ENCODE measurements at places on chromosomes 1 and 21.

DNA sequence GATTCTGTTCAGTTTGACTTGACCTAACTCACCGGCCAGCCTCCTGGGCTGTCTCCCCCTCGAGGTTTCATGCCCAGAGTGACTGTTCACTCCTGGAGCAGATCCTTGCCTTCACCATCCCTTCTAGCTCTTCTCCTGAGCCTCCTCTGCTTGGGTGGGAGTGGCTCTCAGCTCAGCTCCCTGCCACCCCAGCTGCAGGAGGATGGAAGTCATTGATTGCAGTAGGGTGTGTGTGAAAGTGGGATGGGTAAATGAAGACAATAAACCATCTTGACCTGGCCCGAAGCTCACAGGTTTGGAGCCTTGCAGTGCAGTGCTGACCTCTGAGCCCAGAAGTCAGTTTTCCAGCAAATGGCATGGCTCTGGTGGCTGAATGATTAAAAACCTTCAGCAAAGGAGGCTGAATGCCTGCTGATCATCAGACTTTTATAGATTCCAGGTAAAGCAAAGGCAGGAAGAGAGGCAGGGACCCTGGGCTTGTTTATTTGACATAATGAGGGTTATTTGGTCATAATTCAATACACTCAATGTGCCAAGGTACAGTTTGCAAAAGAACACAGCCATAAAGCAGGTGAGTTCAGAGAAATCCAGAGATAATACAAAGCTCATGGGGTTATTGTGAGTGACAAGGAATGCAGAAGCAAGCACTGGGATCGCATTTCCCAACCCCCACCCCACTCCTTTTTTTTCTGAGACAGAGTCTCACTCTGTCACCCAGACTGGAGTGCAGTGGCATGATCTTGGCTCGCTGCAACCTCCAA is 17.5 kb upstream of the TFF3 start:
- no peak for DNase-seq

GRCh38 chr1:211359876-211360275 is 33.2 kb downstream of the TRAF5 start:
- no peak for DNase-seq

DNA sequence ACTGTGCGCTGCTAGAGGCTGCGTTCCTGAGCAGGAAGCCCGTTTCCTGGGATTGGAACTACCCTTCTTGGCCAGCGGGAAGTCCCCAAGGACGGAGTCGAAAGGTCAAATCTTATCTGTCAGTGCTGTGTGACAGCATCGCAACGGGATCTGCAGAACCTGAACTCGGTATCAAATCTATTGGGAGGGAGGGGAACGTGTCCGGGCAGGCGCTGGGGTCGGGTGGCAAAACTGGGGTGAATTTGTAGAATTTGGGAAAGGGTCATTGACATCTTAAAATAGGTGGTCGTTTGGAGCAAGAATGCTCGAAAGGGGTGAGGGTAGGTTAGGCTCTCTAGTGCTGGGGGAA is 725 bp upstream of the ARPC5 start:
- DNase-seq, result no peak

DNA sequence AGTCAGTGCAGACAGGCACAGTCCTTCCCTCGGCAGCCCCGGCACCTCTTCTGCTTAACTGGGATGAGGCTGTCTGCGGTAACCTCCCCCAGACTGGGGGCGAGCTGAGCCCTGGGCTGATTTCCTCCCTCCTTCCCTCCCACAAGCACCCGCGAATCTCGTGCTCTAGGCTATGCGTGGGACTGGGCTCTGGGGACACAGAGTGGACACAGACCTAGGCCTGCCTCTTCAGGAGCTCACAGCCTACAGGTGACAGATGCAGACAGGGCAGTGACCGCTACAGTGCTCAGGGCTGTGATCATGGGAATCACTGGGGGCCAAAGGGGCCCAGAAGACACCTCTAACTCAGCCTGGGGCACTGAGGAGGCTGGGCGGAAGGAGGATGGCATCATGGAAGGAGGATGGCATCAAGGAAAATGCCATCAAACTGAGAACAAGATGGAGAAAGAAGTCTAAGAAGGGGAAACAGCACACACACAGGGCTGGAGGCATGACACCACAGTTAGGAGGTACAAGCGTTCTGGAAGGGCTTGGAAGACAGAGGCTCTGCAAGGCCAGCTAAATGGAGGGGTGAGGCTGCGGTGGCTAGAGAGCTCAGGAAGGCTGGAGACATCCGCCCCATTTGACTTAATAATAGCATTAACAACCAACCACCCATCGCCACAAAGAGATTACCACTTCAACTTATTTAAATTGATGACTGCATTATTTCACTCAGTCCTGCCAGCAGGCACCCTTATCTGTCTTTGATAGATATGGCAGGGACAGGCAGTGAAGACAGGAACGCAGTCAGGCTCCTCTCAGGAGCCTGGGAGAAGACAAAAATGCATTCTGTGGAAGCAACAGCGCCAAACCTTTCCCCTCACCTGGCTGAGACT is 4.2 kb downstream of the TTC39A start:
- no peak for DNase-seq

- DNase-seq, result no peak
These were observed 57.0 kb upstream of the RAVER2 start for GRCh38 chr1:64687725-64688327.

GRCh38 chr1:18811733-18812452 is 47.6 kb downstream of the TAS1R2 start:
- DNase-seq, result no peak

GRCh38 chr1:44483089-44483874 is 78.2 kb downstream of the RNF220 start:
- DNase-seq, result no peak

GRCh38 chr1:156813298-156813697 is 3.4 kb downstream of the SH2D2A start:
- DNase-seq, result no peak

GRCh38 chr1:163163881-163164582 is 38.7 kb downstream of the RGS5 start:
- DNase-seq, result no peak

- DNase-seq, result peak; percentile 42
These were observed 745 bp downstream of the MAGI3 start for GRCh38 chr1:113390871-113391648.

DNA sequence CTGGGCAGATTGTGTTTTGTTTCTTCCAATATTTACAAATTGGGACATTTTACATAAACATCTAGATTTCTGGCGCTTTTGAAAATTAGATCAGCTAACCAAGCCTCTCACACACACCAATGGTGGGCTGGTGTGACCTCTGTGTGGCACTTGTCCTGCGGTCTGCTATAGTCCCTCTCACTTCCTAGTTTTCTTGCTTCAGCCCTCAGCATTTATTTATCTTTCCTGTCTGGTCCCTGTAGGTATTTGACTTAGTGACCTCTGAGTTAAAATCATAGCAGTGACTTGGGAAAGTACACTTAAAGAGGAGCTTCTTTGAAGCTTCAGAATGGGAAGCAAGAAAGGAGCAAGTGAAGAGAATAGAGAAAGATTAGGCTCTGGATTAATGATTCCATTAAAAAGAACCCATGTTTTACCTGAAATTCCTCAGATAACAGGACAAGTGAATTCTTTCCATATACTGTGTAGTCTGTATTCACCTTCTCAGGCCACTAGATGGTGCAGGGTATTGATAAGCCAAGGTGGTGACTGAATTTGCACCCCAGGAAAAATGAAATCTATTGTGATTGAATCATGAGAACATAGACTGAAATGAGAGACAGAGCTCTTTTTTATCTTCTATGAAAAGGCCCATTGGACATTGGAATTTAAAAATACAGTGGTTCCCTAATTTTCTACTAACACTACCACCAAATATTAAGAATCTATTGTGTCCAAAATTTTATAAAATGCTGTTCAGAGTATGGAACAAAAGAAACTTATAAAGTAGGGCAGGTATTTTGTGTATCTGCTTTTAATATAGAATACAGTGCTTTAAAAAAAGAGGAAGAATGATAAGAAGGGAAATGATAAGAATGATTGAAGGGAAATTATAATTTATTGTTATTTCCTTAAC is 7.1 kb upstream of the DIPK1A start:
- peak; percentile 61 for DNase-seq

- peak; percentile 83 for DNase-seq
These were observed 155.7 kb downstream of the TNFSF18 start for GRCh38 chr1:172895050-172895460.

GRCh38 chr1:221394011-221394544 is 347.8 kb downstream of the DUSP10 start:
- DNase-seq, result no peak

DNA sequence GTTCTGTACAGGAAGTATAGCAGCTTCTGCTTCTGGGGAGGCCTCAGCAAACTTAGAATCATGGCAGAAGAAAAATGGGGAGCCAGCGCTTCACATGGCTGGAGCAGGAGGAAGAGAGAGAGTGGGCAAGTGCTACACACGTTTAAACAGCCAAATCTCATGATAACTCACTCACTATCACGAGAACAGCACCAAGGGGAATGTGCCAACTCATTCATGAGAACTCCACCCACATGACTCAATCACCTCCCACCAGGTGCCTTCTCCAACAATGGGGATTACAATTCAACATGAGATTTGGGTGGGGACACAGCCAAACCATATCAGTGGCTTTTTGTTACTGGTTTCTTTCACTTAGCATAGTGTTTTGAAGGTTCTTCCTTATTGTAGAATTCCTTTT is 138.6 kb downstream of the SYT14 start:
- no peak for DNase-seq

DNA sequence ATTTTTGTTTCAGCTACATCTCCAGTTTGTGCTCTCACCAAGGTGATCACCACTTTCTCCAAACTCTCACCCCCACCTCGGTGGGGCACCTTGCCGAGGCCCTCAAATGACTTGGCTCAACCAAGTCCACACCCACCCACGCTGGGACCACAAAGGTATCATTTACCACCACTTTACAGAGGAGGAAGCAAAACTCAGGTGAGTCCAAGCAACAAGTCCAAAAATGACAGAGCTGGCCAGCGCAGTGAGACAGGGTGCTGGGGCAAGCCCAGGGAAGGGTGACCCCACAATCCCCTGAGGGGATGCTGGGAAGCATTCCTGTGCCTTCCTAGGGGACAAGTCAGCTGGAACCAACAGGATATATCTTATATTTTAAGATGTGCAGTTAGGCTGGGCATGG is 24.7 kb downstream of the SSBP3 start:
- DNase-seq, result no peak

- peak; percentile 83 for DNase-seq
These were observed 36.5 kb upstream of the TRAPPC10 start for GRCh38 chr21:43975469-43976098.

DNA sequence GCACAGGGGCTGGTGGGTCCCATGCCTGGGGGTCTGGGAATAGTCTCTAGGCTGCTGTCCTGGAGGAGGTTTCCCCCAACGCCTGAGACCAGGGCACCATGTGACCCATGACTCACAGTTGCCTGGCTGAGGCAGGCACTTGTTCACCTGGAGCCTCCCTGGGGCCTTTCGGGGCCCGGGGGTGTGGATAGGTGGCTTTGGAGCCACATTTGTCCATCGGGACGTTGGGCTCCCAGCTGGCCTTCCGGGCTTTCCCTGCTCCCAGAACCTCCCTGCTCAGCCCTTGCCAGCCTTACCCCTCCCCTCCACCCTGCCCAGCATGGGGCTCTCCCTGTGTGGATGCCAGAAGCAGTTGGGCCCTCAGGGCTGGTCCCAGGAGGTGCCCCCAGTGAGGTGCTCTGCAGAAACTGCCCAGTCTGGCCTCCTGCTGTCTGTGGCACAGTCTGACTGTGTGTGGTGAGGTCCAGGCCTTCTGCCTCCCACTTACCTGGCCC is 14.2 kb downstream of the COL6A1 start:
- no peak for DNase-seq

DNA sequence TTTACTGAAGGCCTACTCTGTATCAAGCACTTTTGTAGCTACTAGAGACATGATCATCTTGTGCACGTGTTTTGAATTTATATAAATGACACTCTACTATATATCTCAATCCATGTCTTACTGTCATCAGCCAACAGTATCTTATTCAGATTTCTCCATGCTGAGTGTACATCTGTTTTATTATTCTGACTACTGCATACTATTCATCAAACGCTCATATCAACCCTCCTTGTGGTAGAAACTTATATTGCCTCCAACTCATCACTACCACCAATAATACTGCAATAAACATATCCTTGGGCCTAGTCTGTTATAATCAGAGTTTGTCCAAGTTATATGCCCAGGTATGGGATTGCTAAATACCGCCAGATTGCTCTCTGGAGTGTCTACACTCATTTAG is 81.6 kb upstream of the IRF2BP2 start:
- DNase-seq, result no peak

DNA sequence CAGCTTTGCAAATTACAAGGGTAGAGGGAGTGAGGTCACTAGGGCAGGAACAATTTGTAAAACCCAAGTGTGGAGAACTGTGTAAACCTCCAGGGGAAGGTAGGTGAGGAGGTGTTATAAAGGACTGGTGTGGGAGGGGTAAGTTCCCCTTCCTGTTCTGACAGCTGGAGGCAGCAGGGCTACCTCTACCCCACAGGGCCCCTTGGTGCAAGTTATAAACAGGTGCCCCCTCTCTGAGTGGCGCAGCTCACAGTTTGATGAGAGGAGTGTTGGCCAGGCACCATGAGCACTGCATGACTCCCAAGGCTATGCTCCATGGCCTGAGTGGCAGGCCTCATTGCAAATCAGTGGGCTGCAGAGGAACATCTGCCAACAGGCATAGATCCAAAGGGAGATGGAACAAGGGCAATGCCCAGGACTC is 41.0 kb downstream of the MFSD2A start:
- DNase-seq, result no peak

- peak; percentile 62 for DNase-seq
These were observed 23.0 kb downstream of the SLAMF1 start for GRCh38 chr1:160623862-160624261.

DNA sequence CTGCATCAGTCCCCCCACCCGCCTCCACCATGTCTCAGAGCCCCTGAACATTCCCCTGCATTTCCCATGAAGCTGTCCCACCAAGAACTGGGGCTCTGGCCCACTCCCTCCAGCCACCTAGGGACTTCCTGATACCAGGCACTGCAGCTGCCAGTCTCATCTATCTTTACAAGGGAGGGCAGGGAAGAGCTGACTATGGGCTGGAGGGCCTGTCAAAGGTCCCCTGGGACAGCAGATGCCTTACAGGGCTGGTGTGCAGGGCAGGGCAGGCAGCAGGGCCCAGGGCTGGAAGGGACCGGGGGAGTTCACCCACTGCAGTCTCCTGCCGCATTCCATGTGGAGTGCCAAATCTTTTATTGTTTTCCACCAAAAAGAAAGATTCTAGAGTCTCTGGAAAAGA is 17.6 kb downstream of the SHISA4 start:
- no peak for DNase-seq

- no peak for DNase-seq
These were observed 80.4 kb downstream of the MAN1A2 start for GRCh38 chr1:117447661-117448060.

DNA sequence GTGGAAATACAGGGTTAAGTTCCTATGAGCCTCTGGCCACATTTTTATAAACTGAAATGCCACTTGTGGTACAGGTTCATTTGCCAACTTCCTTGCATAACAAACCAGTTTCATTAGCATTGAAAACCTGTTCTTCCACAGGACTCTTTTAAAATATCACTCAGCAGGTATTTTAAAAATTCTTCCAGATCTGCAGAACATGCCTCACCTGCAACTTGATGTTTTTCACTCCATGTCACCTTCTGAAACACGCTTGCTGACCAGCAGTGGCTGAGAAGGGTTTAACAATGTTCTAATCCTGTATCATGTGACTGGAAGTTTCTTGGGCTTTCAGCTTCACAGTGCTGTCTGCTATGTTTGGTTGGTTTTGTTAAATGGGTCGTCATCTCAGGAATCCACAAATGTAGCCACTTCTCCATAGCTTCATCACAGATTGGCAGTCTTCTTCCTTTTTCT is 17.6 kb upstream of the CBR3 start:
- DNase-seq, result no peak

GRCh38 chr21:38643404-38644023 is 145.2 kb upstream of the ERG start:
- DNase-seq, result no peak
